Stimulated activated CD4-positive, alpha-beta T cell treated with anti-CD3 and anti-CD28 coated beads, Interleukin-12 subunit alpha, Interleukin-12 subunit beta, amount 100 ng/mL, for 4 hours (primary cell): ENCODE measurements at places on chromosomes 6 and 20.

- no peak for DNase-seq
Observed at GRCh38 chr6:161056451-161056850, 64.9 kb downstream of the MAP3K4 start.

GRCh38 chr6:33117811-33118277, 42.1 kb downstream of the HLA-DPB1 start:
- no peak for DNase-seq

- DNase-seq, result no peak
Observed at GRCh38 chr6:138328210-138328609, 49.5 kb upstream of the SMIM28 start.

DNA sequence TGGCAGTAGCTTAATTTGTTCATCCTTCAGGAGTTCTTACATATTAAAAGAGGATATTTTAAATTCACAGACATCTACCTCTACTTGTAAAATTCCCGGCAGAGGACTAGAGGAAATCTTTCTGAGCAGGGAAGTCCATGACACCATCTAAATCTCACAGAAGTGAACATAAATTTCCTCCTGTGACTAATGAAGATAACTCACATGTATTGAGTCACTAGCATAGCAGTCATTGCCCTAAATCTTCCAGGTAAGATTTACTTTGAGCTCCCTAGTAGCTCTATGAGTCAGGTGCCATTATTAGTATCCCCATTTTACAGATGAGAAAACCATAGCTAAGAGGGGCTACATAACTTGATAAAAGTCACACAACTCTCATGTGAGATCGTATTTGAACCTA, 1058.6 kb upstream of the FLRT3 start:
- no peak for DNase-seq

DNA sequence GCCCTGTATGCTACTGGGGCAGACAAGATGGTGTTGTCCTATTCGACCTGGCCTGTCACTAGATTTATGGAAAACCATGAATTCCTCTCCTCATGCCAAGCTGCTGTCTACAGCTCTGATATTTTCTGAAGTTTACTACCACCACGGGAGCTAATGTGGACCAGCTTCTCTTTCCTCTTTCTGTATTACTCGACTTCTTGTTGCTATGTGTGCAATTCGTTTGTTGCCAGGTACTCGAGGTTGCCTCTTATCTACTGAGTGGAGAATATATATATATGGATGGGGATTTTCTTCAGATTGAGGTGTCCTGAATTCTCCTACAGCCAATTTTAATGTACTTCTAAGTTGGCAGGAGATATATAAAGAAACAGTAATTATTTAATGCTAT, 34.7 kb downstream of the MAN1A1 start:
- no peak for DNase-seq

GRCh38 chr6:134005800-134006199, 46.6 kb downstream of the SLC2A12 start:
- DNase-seq, result no peak

- DNase-seq, result no peak
Observed at GRCh38 chr6:32177183-32177787, 920 bp upstream of the RNF5 start.

GRCh38 chr20:16661756-16662155, 68.1 kb upstream of the SNRPB2 start:
- no peak for DNase-seq

DNA sequence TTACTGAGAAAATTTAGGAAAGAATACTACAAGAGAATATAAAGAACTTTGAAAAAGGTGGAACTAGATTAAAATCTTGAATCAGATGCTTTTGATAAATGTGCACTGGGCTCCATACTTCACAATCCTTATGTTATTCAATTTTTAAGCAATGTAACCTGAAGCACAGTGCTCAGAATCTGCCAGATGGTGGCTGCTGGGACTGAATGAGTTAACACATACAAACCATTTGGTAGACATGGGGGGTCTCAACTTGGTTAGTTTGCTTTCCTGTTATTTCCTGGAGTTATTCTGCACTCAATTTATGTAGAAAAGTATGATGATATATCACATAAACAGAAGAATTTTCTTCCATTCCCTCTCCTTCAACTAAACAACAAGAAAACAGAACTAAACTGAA, 326.5 kb downstream of the RNGTT start:
- no peak for DNase-seq
